ENCODE measurements at places on chromosomes 7 and 10. TPM values are rescaled to one million over a fixed set of nuclear protein-coding genes. Genes with fewer than 3 reads are reported as not detected.

GRCh38 chr10:7529638-7530037 is 118.8 kb upstream of the SFMBT2 start:
- peak; percentile 17 for DNase-seq

- no peak for DNase-seq
Observed at GRCh38 chr10:15363031-15363430, 8.1 kb downstream of the FAM171A1 start.

DNA sequence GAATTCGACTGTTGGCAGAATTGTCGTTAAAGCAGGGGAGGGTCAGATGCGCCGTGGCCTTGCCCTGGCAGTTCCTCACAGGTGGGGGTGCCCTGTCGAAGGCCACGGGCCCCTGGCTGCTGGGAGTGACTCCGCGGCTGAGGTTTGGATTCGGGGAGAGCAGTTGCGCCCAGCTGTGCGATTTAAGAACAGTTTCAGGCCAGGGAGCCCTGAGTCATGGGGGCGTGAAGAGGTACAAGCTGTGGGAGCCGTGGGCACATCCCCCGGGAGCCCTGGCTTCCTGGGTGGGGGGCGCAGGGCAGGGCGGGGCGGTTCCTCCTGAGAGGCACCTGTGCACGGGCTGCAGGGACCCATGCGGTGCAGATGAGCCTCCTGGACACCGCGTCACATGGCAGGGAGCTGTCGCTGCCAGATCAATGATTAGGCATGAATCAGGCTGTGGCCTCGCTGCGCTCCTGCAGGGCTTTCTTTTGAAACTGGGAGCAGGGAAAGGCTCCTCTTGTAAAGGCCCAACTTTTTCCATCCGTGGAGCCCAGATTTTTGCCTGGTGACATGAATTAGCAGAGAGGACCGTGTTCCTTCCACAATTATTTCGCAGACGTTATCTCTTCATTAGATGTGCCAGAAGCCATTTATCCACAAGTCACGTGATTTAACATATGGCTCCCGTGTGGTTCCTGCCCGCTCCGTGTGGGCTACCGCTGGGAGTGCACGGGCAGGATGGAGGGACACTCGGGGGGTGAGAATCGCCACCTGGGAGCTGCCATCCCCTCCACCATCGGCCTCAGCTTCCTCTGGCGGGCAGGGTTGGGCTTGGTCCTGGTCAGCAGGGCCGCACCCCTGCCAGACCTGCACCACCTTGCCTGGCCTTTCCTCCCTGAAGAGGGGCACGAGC is 918 bp downstream of the PWWP2B start:
- DNase-seq = peak; percentile 70

NRP1 gene
- 226 TPM for total RNA-seq

KLF6 gene
- total RNA-seq = 95.4 TPM

DNA sequence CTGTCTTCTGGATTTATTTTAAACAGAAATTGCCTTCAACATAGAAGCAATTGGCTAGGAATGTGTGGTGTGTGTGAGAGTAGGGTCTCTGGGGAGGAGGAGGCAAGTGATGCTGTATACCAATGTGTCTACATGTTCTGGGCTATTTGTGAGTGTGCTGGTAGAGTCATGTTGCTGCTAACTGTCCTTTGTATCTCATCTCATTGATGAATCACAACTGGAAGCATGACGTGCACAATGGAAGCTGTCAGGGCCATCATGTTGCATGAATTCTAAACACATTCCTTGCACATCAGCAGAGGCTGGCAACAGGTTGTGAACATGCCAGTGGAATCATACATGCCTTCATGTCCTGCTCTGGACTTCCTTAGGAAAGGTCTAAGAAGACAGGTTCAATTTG is 199.7 kb downstream of the BMPER start:
- no peak for DNase-seq

DNA sequence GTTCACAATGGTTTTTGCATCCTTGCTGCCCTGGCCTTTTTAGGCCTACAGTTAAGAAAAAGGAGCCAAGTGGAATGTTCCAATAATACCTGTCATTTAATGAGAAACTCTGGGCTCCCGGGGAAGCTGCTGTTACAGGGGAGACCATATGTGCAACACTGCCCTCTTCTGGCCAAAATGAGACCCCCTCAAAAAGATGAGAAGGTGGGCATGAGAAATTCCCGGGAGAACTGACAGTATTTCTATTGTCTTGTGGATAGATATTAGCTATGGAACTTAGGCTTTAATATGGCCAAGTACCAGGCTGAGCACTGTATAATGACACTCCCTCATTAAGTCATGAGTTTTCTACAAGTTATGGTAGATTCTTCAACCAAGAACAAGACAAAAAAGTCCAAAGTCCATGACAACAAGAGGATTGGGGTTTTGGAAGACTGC is 99.4 kb downstream of the CCDC3 start:
- peak; percentile 41 for DNase-seq

NPY4R2 gene
- total RNA-seq = not detected

ASZ1 gene
- not detected for total RNA-seq
